ENCODE measurements at places on chromosomes 2 and 18. TPM values are rescaled to one million over a fixed set of nuclear protein-coding genes. Genes with fewer than 3 reads are reported as not detected.

ASNSD1 gene
- 35.9 TPM for polyA plus RNA-seq

CRYGD gene
- 0.52 TPM for polyA plus RNA-seq

CIB4 gene
- polyA plus RNA-seq: 0.21 TPM

C2orf80 gene
- 0.84 TPM for polyA plus RNA-seq

DNA sequence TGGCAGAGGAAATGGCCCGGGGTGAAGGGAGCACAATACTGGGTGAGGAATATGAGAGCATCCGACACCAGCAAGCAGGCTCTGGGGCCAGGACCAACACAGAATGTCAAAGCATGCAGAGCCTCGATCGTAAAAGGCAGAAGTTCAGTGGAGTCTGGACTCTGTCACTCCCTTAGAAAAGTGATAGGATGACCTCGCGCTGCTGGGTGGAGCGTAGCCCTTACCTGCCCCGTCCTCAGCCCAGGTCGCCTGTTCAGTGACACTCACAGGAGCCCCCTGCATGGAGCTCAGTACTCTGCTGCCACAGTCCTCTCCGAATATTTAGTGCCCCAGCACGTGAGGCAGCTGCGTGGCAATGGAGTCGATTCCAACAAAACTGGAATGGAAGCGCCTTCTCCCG is 236.7 kb upstream of the MYT1L start:
- peak; percentile 35 for DNase-seq

DNA sequence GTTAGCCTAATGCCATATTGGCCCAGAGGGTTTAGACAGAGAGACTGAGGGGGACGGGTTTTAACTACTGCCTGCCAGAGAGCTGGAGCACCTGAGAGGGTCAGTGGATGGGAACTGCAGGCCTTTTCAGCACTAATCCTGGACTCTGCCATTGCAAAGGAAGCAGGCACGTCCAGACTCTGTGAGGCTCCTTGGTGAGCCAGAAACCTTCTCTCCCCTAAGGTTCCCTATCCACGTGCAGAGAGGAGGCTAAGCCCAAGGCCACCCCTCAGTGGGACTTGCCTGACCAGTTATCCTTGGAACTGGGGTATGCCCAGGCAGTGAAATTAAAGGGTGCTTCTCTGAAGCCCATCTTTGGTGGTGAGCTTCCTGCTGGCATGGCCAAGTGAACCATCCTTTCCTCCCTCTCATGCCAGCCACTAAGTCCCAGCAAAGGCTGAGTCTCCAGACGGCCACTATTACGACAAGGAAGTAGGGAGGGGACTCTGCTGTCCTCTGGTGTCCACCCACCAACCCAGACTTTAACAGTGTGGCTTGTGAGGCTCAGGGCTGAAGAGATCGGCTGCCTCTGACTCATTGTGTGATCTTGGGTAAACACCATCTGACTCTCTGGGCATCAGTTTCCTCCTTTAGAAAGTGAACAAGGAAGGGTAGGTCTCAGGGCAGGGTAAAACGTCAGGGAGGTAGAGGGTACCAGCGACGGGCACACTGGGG is 3.9 kb upstream of the MLPH start:
- DNase-seq: peak; percentile 60

DNA sequence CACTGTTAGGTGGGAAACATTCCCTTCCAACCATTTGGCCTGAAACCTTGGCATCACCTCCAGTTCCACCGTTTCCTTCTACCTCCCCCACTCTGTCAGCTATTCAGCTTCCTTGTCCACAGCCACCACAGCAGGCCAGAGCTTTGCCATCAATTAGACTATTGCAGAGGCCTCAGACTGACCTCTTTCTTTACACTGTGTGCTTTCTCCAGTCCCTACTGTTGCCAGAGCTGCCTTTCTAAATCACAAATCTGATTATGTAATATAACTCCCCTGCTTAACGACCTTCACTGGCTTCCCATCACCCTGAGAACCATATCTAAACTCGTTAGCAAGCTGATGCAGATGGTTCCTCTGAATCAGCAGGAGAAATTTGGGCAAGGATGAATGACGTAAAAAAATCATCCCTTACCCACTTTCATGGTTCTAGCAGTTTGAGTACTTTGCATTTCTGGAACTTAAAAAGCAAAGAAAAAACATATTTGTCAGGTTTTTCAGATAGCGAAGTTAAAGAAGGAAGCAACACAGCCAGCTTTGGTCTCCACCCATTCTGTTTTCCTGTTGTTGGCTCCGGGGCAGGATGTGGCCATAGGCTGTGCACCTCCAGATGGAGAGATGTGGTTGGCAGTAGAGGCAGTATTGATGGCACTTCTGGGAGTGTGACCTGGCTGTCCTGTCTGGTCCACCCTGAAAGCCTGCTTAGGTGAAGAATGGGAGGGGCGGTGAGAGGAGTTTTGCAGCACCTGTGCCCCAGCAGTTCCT is 422.1 kb downstream of the PARD3B start:
- no peak for DNase-seq

- no peak for DNase-seq
These were observed 138.2 kb upstream of the OSR1 start for GRCh38 chr2:19496646-19497045.

DNA sequence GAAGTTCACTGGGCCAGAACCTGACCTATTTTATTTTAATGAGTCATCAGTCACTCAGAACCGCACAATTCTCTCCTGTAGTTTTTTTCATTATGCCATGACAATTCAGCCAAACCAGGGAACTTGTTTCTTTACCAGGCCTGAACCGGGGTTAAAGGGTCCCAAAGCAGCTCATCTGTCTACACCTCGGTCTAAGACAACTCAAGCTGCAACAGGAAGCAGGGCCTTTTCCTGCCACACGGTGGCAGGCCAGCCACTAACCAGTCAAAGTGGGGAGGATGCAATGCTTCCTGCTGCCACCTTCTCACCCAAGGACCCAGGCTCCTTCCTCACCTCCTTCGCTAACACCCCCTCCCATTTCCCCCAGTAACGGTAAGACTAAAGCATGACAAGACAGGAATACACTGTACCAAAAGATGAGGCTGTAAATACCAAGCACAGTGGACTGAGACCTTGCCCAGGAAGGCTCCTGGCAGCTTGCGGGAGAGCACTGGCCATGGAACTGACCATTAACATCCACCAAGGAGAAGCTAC is 56.7 kb upstream of the ACKR3 start:
- DNase-seq: peak; percentile 43

DNA sequence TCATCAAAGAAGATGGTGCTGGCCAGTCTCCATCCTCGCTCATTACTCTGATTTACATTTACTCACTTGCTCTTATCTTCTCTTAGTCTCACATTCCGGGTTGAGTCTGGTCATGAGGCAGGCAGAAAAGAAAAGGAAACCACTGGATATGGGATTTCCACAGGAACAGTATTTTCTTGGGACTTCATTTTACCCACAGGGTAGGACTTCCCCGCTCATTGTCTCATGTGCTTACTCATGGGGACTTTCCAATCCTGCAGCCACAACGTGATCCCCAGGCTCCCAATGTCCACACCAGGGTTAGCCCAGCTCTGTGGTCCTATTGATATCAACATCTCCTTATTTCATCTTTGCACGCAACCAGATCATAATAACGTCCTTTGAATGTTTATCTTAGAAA is 373.8 kb downstream of the TMEM182 start:
- DNase-seq: no peak

DNA sequence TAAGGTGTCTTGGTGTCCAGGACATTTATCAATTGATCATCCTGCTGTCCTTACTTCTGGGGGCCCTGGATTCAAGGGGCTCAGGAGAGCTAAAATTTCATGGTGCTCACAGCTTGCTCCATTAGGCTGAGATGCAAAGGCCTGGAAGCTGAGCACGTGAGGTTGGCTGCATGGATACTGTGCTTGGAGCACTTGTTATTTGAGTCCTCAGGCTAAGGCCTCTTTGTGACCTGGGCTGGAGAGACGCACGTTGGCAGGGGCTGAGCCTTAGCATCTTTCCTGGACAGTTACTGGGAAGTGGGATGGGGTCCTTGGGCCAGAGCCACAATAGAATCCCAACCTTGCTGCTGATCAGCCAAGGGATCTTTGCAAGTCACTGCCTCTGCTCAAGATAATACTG is 151.2 kb upstream of the HS6ST1 start:
- no peak for DNase-seq

DNA sequence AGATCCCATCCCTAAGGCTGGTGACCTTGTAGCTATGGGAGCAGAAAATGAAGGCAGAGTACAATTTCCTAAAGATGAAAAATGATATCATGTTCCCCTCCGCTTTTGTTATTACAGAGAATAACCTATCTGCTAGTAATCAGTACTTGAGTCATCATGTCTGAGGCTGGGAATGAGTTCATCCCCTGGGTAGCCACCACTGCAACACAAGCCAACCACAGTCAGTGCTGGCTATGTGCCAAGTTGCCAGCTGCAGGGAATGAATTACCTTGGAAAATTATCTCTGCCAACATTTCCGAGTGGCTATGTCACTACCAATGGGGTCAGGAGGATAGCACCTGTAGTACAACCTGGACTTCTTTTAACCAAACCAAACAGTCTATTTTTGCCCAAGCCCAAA is 1094.7 kb upstream of the DDX18 start:
- DNase-seq: no peak

DNA sequence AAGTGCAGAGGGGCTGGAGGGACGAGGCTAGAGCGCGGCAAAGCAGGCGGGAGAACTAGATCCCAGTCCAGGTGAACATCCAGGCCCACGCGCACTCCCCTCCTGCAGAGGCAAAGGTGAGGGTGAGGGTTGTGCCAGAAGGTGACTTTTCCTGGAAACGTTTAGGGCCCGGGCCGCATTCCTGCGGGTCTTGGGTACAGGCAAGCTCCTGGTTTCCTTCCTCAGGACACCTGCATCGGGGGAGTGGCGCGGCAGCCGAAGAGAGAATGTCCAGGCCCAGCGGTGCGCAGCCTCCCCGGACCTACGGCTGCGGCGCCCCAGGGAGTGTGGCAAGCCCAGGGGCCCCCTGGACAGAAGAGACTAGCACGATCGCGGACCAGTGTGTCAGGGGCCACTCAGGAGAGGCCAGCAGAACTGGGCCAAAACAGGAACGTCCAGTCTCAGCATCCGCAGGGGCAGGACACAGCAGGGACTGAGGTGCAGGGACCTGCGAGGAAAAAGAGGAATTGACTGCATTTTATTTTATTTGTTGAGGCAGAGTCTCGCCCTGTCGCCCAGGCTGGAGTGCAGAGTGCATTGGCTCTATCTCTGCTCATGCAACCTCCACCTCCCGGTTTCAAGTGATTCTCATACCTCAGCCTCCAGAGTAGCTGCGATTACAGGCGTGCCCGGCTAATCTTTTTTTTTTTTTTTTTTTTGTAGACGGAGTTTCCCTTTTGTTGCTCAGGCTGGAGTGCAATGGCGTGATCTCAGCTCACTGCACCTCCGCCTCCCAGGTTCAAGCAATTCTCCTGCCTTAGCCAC is 8.7 kb upstream of the IMPA2 start:
- no peak for DNase-seq

GRCh38 chr2:633371-633770 is 43.8 kb downstream of the TMEM18 start:
- no peak for DNase-seq

GRCh38 chr2:128298846-128299507 is 19.7 kb downstream of the HS6ST1 start:
- no peak for DNase-seq

- no peak for DNase-seq
These were observed 86.7 kb upstream of the TMEM18 start for GRCh38 chr2:763766-764525.

GRCh38 chr2:88199912-88200682 is 30.0 kb downstream of the THNSL2 start:
- no peak for DNase-seq

GRCh38 chr2:217090024-217090473 is 230.2 kb upstream of the TNP1 start:
- DNase-seq: no peak

- no peak for DNase-seq
These were observed 286.3 kb upstream of the FN1 start for GRCh38 chr2:215722125-215722524.

GRCh38 chr2:238182362-238182761 is 21.1 kb downstream of the ILKAP start:
- DNase-seq: no peak

DNA sequence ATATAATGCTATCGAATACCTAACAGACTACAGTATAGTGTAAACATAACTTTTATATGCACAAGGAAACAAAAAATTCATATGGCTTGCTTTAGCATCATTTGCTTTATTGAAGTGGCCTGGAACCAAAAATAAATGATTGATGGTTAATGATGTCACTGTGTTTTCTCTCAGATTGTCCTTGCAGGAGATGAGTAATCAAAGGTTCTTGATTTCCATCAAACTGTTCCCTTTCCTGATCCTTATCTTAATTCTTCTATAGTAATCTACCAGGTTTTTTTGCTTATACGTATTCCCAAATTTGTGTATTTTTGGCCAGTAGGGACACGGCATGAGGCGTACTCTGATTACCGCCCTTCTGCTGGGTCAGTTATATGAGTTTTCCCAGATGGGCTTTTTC is 104.9 kb upstream of the CXCR4 start:
- DNase-seq: no peak

GRCh38 chr2:72378753-72379348 is 231.2 kb upstream of the CYP26B1 start:
- no peak for DNase-seq

GRCh38 chr2:95552911-95553310 is 38.9 kb upstream of the TRIM43 start:
- DNase-seq: no peak

Data from large intestine (tissue), 12 donors.